ENCODE measurements at places on chromosomes 13 and 19. TPM values are rescaled to one million over a fixed set of nuclear protein-coding genes. Genes with fewer than 3 reads are reported as not detected.
A peak's percentile ranks its signal among the peaks of the same experiment; 100 is the strongest.

DNA sequence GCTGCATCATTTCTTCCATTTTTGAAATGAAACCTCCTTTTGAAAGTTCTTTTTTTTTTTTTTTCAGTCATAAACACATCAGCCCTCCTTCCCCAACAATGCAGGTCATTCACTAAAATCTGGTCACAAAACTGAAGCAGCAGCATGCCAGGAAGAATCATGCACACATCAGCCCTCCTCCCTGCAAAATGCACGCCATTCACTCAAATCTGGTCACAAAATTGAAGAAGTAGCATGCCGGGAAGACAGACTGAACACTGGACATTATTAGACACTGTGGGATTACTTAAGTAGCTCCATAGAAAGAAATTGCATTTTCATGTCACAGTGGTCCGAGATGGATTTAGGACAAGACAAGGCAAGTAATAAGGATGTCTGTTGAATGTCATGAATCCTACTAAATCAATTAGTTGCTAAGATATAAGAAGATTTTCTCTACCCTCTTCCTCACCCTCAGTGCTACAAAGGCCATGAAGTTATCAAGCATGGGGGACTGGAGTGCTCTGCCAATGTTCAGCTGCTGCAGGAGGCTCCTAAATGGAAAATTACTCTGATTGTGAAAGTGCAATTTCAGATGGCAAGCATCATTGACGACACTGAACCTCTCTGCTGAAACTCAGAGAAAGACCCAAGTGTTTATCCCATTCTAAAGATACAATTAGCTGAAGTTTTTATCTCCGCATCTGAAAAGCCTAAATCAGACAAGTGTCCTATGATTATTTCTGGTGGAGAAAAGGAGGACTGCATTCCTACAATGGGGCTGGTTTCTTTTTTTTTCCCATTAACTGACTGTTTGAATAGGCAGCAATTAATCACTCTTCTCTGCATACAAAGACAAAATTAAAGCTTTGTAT, 913.2 kb downstream of the DIAPH3 start:
- DNase-seq = no peak

DNA sequence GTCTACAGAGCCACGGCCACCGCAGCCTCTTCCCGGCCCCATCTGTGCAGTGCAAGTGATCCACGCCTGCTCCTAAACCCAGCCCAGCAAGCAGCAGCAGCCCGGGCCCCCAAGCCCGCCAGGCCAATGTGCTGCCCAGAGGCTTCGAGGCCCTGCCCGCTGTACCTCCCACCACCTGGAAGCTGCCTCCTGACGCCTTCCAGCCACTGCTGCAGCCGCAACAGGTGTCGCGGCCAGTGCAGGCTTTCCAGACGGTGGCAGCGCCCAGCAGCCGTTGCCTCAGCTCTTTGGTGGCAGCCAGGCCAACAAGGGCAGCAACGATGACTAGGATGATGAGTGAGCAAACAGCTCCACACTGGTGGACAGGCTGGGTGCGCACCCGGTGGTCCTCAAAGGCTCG, 50.2 kb upstream of the TPM4 start:
- no peak for DNase-seq

DNA sequence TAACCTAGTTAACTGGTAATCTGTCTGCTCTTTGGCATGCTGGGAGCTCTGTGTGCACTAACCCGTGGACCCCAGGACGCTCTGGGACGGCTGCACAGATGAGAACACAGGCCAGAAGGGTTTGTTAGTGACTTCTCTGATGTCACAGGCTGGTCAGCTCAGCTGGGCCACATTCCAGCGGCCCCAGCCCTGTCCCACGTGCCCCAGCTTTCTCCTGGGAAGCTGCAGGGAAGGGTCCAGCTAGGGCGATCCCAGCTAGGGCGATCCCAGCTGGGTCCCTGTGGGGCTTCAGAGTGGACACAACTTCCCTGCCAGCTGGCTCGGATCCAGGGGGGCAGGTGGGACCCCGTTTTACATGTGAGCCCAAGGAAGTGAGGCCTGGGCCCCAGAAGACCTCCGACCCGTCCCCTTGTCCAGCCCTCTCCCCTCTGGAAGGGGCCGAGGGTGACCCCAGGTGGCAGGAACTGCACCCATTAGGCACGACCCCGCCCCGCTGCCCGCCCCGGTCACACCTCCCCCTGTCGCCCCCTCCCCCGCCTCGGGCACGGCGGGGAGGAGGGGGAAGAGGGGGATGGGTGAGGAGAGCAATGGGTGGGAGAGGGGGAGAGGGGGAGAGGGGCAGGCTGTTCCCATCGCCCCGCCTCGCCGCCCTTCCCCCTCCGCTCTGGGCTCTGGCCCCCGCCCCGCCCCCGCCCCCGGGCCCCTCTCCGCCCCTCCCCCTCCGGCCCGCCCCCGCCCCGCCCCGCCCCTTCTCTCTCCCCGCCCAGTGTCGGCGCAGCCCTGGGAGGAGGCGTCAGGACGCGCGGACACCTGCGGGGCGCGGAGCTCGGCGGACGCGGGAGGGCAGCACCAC, 75.2 kb upstream of the MCF2L start:
- DNase-seq = no peak

DNA sequence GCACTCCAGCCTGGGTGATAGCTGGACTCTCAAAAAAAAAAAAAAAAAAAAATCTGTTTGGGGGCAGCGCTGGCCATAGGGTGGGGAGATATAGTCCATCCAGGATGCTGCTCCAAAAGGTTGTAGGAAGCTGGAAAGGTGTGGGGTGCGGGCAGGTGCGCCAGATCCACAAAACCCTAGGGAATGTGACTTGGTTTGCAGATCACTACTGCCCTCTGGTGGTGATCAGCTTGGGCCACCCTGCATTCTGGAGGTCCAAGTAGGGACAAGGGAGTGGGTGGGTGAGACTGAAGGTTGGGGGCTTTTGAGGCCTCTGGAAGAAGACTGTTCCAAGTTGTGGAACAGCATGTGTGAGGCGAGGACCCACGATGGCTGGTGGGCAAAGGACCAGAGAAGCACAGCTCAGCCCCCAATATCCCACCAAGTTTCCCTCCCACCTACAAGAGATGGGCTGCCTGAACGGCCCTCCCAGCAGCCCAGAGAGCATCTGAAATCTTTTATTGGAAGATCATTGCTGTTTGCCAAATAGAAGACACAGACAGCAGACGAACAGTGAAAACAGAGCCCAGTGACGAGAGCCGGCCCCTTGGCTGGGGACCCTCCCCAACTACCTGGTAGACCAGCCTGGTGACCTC, 10.4 kb upstream of the TYK2 start:
- DNase-seq = peak; percentile 72

DNA sequence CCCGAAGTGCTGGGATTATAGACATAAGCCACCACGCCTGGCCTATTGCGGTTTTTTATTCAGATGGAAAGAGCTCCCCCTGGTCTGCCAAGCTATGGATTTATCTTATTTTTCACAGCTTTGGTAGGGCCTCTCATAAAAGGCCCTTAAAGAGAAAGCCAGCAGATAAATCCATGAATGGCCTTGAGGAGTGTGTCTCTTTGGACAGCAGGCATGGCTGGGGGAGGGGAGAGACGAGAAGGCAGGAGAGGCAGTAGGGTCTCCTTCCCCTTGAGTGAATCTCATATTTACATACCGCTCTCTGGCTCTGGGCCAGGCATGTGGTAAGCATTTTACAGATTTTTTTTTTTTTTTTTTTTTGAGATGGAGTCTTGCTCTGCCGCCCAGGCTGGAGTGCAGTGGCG, 25.2 kb downstream of the MARK4 start:
- DNase-seq = no peak

DNA sequence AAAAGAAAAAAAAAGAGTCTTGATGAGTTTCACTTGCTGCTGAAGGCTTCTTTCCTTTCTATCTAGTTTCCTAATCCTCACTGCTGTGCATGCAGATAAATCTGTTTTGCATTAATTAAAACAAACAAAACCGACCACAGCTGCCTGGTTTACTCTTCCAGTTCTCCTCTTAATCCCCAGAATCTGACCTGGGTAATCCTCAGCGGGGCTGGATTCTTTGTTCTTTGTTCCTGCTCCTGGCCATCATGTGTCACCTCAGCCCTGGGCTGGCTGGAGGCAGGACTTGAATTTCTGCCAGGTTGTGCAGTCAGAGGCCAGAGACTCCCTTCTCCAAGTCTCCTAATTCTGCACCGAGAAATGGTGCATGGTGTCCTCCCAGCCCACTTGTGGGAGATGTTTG, 52.2 kb upstream of the CYP4F8 start:
- DNase-seq = no peak

The HNRNPM gene
- 92.2 TPM for total RNA-seq

GRCh38 chr19:48772503-48772953, 17.2 kb downstream of the FGF21 start:
- DNase-seq = peak; percentile 73

DNA sequence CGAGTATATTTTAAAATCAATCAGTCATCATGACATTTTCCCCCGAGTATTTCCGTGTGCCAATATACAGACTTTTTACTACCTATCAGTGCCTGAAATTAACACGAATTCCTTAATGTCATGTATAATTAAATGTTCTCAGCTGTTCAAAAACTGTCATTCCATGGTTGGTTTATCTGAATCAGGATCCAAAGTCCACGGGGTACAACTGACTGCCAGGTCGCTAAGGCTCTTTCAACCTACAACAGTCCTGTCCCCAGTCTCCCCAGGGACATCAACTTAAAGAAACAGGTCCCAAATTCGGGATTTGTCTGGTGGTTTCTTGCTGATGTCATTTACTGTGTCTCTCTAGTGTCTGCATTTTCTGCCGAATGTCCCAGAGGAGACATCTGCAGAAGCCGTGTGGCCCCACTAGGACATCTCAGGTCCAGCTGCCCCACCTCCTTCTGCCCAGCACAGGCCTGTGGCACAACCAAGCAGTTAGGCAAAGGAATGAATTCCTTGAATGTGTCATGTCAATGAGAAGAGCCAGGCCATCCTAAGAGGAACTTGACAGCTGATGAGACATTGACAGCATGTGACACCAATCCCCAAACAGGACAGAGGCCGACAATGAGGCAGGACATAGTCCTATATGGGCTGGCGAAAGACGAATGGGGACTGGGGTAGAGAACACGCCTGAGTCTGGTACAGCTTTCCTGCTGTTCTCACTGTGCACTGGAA, 109.5 kb downstream of the STK24 start:
- no peak for DNase-seq

The SIGLEC9 gene
- 2.0 TPM for total RNA-seq

DNA sequence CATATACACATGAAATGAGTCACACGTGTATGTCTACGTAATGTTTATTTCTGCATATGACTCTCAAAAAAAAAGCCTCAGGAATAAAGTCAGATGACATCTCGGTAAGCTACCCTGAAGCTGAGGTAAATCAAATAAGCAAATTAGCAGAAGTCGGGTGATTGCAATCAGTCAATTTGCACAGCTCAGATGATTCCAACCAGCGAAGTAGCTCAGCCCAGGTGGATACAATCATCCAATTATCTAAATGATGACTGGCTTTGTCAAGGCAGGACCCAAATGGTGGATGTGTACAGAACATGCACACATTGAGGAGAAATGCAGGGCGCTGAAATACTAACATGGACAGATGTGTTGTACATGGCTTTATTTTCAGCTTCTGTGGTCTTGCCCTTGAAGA, 148.5 kb downstream of the ZNF486 start:
- DNase-seq = no peak

- no peak for DNase-seq
Measured at GRCh38 chr13:49220856-49221589, 885 bp downstream of the MLNR start.

DNA sequence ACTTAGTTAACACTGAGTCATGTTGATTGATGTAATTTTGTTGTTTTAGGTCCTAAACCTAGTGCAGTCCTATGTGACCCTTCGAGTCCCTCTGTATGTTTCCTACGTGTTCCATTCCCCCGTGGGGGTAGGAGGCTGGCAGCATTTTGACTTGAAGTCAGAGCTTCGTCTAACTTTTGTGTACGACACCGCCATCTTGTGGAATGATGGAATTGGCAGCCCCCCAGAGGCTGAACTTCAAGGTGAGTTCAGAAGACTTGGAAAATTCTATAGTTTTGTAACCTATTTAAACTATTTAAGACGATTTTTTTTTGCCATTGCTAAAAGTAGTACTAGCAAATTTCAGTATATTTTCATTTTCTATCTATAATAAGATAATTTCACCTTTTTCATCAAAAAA, 117.9 kb downstream of the STOML3 start:
- DNase-seq = peak; percentile 25

The ZNF414 gene
- total RNA-seq = 15.6 TPM

The PSG3 gene
- total RNA-seq = not detected

DNA sequence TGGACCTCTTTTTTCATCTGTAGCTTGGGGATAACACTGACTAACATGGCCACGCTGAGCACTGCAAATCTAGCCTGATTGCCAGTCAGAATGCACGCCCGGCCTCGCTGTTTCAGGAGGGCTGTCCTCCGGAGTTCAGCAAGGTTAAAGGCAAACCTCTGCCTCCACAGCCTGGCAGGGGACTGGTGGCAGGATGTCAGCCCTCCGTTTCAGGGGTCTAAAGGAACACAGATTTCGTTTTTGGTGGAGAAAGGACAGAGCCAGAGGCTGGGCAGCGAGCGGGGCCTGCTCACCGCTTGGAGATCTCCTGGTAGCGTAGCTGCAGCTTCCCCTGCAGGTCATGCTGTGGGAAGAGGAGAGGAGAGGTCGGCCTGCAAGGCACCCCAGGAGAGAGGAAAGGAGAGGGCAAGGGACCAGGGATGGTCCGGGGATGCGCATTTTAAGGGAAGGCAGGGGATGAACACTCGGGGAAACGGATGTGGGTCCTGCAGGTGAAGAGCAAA, 560 bp downstream of the NDUFA7 start:
- no peak for DNase-seq

The ZNF345 gene
- total RNA-seq = 1.4 TPM

GRCh38 chr13:87777387-87777786, 106.2 kb downstream of the SLITRK5 start:
- no peak for DNase-seq

The TNNI3 gene
- 9.4 TPM for total RNA-seq

GRCh38 chr13:113962386-113962785, 11.5 kb downstream of the C13orf46 start:
- DNase-seq = peak; percentile 34

GRCh38 chr13:98214707-98215106, 37.6 kb upstream of the RNF113B start:
- DNase-seq = no peak

The ZNF446 gene
- total RNA-seq = 3.5 TPM

- peak; percentile 61 for DNase-seq
Measured at GRCh38 chr13:73060251-73061160, 1.7 kb downstream of the KLF5 start.

- no peak for DNase-seq
Measured at GRCh38 chr19:1917926-1918325, 12.7 kb downstream of the ADAT3 start.

- DNase-seq = no peak
Measured at GRCh38 chr19:46491975-46492682, 3.5 kb downstream of the PNMA8B start.

The NKPD1 gene
- total RNA-seq = not detected

- DNase-seq = no peak
Measured at GRCh38 chr13:103288114-103288513, 221.9 kb upstream of the SLC10A2 start.

DNA sequence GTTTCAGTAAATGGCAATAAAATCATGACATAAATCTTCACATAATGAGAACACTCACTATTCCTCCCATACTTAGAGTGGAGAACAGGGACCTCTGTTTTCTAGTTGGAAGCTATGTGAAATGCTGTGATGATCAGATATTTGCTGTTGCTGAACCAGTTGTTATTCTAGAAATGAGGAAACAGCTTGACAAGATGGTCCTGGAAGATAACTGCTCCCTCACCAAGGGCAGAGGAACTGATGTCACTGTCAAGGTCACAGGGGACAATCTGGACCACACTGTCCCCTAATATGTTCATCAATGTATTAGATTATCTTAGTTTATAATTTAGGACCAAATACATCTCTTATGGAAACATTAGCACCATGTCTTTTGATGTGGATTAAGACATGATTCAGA, 1173.3 kb downstream of the PCDH17 start:
- DNase-seq = no peak
